ENCODE measurements at places on chromosomes 6 and 20.

GRCh38 chr6:4902363-4902762 is 101.5 kb downstream of the RPP40 start:
- peak; percentile 30 for DNase-seq

GRCh38 chr6:150361876-150362275 is 6.9 kb upstream of the IYD start:
- DNase-seq: no peak

DNA sequence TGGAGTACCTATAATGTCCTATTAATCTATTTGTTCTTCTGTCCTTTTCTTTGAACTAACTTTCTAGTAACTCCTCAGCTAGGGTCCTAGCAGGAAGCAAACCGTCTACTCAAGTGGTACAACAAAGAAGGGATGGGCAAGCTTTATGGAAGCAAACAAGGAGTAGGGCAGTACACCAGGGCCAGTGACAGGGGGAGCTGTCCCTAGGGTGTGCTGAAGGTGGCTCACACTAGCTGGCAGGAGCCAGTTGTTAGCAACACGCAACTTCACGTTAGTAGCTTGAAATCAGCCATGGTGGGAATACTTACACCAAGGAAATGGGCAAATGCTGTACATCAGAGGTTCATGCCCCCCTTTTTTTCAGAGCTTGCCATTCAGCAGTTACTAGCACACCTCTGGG is 74.0 kb upstream of the EYA2 start:
- no peak for DNase-seq

DNA sequence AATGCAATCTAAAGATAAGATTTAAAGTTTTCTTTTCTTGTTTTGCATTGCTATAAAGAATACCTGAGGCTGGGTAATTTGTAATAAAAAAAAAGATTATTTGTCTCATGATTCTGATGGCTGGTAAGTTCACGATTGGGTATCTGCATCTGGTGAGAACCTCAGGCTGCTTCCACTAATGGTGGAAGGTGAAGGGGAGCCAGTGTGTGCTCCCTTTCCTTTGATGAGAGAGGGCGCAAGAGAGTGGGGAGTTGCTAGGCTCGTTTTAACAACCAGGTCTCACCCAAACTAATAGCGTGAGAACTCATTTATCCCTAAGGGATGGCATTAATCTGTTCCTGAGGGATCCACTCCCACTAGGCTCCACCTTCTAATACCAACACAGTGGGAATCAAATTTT is 353.2 kb downstream of the BTBD3 start:
- DNase-seq: no peak

DNA sequence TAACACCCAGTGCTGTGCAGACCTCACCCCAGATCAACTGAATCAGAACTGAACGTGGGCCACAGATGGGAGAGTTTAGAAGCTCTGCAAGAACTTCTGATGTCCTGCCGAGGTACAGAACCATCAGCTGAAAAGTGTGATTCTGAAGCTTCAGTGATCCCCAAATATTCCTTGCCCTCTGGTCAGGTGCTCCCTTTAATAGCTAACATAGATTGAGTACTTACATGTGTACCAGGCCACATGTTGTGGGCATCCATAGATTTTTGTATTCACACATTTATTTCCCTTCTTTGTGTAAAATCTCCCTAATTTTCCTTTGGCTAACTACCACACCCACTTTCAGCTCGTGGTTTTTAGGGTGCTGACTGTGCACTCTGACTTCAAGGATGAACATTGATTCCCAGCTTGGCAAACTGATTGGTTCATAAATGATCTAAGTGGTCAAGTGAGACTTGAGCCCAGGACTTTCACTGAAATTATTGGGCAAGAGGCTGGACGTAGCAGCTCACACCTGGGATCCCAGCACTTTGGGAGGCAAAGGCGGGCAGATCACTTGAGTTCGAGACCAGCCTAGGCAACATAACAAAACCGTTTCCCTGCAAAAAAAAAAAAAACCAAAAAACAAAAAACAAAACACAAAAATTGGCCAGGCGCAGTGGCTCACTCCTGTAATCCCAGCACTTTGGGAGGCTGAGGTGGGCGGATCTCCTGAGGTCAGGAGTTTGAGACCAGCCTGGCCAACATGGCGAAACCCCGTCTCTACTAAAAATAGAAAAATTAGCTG is 162.2 kb downstream of the BCAS1 start:
- no peak for DNase-seq

DNA sequence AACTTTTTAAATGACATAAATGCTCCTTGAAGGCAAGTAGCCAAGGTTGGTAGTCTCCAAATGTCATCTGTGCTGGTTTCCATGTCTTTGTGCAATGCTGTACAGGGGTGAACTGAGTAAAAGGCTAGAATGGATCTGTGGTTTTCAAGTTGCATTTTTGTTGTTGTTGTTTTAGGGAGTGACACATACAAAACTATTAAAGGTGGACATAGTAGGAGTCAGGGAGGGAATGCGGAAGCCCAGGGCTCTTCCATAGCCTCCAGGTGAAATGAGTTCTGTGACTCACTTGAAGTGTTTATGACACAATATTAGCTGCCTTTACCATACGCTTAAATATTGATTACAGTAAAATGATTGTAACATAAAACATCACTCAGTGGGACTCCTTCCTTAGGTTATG is 22.5 kb upstream of the QKI start:
- no peak for DNase-seq

- DNase-seq: no peak
Measured at GRCh38 chr6:121984956-121985355, 414.5 kb upstream of the HSF2 start.

- DNase-seq: no peak
Measured at GRCh38 chr20:15767586-15767985, 805.7 kb downstream of the KIF16B start.

- peak; percentile 83 for DNase-seq
Measured at GRCh38 chr6:12608016-12608860, 108.3 kb upstream of the PHACTR1 start.

GRCh38 chr20:10113746-10114145 is 79.0 kb downstream of the ANKEF1 start:
- no peak for DNase-seq

- no peak for DNase-seq
Measured at GRCh38 chr6:34181908-34182307, 36.0 kb upstream of the GRM4 start.

DNA sequence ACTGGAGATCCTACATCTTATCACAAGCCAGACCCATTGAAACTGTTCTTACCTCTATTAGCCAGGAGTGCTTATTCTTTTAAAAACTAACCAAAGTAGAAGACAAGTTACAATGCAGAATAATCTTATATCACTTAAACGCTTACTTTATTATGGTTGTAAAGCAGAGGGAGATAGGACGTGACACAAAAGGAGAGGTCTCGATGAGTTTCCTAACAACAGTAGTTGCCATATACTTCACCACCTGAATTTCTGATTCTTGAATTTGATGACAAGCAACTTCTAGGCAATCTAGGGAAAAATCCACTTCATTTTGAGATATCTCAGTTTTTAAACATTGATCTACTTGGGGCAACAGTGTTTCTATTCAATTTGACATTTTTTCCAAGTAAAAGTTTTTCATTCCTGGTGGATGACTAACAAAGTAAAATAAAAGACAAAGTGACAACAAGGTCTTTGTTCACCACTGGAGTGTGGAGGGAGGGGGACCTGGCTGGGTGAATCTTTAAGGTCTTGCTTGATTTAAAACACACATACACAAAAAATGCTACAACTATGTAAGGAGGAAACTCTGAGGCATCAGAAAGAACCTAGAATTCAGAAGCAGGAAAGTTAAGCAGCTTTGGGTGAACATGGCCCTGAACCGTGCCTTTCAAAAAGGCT is 110.9 kb downstream of the SMLR1 start:
- no peak for DNase-seq

DNA sequence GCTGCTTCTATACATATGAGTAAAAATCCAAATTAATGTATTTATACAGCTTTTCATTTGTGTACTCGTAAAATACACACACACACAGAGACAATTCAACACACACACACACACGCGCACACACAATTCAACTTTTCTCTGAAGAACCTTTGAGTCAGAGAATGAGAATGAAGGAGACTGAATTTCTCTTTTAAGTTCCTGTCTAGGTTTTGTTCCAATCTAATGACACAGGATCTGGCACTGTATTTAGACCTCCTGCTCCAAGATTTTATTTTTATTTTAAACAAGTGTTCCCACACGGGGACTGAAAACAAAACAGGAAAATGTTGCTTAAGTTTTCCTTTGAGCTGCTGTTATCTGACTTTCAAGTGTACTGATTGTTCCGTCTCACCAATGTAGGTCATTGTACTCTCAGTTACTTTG is 250.8 kb downstream of the LAMA2 start:
- DNase-seq: no peak

DNA sequence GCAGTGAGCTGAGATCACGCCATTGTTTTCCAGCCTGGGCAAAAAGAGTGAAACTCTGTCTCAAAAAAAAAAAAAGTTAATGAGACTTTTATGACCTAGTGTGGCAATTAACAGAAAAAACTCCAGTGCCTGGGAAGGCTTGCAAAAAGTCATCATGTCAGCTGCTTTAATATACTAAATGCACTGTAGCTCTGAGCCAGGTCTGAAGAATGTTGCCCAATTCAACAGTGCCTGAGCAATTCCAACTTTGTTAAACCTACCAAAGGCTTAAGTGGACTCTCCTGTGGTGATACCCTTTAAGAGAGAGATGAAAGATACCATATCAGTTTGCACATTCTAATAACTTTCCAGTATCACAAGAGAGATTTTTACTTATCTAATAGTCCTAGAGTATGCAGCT is 6.5 kb upstream of the ROS1 start:
- no peak for DNase-seq

DNA sequence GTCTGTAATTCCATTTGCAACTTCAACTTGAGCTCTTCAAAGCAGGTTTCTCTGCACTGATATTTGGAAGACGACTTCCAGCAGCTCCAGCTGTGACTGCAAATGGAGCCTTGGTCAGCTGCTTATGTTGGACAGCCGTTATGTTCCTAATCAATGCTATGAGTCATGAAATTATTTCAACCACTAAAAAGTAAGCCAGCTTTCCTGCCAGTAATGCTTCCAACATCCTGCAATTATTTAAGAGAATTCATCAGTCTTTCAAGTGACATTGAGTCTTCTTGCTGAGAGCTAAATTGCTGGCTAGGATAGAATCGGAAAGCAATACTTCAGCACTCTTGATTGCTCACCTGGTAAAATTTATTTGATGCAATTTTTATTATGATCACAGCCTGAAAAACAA is 375.7 kb downstream of the MMUT start:
- DNase-seq: no peak

DNA sequence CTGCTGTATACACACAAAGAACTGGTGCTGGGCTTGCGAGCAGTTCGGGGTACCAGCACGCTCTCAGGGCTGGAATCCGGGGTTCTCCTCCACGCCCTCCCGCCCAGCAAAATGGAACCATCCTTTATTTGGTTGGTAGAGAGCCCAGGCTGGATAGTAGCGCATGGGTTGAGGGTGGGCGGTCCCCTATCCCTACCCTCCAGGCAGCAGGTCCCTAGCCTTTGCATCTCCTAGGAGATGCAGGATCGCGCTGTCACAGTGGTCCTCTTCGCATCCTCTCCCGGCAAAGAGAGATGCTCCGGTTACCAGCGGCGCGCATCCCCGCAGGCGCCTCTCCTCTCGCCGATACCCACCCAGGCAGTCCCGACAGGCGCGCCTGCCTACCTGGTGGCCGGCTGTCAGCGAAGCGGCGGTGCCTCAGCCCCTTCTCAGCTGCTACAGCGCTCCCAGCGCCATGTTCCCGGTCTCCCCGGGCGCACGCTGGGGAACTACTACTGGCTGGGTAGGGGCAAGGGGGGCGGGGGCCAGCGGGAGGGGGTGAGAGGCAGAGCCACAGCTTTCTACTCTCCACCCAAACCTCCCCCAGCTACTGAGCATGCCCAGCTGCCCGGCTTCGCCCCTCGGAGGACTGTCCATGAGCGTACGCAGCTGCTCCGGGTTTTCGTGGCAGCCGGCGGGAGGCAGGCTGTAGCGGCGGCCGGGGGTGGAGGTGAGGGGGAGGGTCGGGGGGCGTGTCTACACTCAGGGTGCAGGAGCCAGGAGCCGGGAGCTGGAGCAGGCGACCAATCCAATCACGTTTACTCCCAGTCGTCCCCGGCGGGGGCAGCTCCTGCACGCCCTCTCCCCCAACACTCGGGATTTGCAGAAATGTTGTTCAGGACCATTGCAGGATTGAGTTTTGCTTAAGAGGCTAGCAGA is at the start of gene PAK5:
Gene PAK5 (minus strand): TSS at position 699 of the 918 bp plus-strand sequence. CDS start 194,748 bp downstream, outside the sequence.
- DNase-seq: no peak

GRCh38 chr20:24797745-24798655 is 151.1 kb upstream of the CST7 start:
- no peak for DNase-seq

- peak; percentile 32 for DNase-seq
Measured at GRCh38 chr6:50966532-50966931, 147.9 kb downstream of the TFAP2B start.

GRCh38 chr6:135630789-135631376 is 133.3 kb upstream of the AHI1 start:
- DNase-seq: no peak

GRCh38 chr6:44920952-44921491 is 407.1 kb upstream of the RUNX2 start:
- no peak for DNase-seq

DNA sequence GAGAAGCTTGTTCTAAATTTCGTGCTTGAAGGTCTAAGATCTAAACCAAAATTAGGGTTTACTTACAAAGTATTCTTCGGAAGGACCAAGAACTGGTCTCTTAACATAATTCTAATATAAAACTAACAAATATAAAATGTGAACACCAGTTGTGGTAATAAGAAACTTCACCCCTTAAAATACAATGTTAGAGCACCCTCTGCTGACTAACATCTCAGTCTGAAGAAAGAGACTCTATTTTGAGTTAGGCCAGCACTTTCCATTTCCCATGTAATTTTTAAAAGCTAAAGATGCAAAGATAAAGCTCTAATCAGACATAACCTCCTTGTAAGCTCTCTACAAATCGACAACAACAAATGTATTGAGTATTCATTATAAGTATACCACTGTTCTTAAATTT is 24.6 kb downstream of the ATG5 start:
- DNase-seq: peak; percentile 48

DNA sequence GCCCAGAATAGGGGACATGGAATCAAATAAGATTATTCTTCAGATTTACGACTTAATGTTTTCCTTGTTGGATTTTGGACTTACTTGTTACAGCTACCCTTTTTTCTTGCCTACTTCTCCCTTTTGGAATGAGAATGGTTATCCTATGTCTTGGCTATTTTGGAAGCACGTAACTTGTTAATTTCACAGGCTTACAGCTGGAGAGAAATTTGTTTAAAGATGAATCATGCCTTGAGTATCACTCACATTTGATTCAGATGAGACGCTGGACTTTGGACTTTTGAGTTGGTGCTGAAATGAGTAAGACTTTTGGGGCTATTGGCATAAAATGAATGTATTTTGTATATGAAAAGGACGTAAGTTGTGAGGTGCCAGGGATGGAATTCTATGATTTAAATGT is 83.3 kb downstream of the SMPDL3A start:
- no peak for DNase-seq

Data from GM12865 (cell line).